ENCODE measurements at places on chromosomes 5 and 9.

DNA sequence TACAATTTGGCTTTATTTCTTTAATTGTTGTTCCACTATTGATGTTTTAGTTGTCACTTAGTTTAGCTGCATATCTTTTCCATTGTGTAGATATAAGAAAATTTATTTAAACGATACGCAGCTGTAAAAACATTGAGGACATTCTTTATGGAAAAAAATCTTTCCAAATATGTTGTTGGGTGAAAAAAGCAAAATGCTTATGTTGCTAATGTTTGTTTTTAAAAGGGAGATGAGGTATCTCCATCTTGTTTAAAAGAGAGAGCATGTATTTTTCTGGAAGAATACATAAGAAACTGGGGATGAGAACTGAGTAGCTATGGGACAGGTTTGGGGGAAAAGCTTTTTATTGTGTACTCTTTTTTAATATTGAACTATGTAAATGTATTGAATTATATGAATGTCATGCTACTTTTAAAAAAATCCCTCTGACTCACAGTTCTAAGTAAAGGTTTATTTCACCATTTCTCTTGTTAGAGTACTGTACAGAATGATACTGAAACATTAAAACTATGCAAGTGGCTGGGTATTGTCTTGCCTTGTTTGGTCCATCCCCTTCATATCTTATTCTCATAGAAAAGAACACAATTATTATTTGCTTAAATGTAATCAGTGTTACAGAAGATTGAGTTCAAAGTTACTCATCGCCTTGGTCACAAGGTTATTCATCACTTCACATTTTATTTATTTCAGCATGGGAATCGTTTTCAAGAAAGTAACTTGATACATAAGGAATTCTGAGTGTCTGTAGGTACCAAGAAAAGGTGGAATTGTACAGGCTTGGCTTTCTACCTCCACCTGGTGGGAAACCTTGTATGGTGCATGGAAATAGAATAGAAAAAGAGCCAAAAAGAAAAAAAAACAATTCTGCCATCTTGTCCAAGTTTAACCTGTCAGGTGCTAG, 85.8 kb downstream of the RIC1 start:
- DNase-seq = no peak

GRCh38 chr5:100560860-100561259, 25.7 kb downstream of the FAM174A start:
- DNase-seq = no peak

DNA sequence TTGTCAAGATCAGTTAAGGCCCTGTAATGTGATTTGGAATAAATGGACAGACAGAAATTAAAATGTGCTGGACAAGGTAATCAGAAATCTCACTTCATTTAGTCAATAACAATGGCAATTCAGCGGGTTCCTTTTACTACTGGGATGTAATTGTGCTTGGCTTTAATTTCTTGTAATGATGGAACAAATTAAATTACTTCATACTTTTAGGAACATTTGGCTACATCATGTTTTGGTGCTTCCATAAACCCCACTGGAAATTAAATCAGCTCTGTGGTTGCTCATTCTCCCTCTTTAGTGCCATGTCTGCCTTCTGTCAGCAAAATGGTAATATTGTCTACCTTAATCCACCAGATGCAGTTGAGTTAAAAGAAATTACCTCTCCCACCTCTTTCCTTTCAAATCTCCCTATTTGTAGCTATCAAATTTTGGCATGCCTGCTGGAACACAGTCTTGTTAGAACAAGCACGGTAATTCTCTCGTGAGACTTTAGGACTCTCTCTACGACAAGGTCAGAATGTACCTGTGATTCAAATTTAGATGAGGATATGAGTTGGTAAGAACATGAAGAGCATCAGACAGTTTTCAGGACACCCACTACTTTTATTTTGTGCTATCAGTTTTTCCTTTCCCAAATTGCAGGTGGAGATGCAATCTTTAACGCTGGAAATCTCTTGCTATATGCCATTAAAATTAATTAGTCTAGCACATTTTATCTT, 476.3 kb downstream of the RAB3C start:
- DNase-seq = no peak

DNA sequence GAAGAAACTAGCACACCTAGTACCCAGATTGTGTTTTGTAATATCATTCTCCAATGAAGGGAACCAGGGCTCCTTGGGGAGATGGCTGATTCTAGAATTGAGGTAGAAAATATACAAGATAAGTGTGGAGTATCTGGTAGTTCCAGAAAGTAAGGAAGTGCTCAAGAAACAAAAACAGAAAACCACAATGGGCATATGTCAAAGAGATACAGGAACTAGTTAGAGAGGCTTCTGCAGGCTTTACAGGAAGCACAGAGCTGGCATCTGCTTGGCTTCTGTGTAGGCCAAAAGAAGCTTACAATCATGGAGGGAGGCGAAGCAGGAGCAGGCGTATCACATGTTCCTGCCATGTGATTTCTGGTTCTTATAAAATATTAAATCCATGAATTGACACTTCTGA, 105.7 kb upstream of the TMEM161B start:
- no peak for DNase-seq

GRCh38 chr5:56147659-56148230, 85.4 kb downstream of the ANKRD55 start:
- DNase-seq = no peak

DNA sequence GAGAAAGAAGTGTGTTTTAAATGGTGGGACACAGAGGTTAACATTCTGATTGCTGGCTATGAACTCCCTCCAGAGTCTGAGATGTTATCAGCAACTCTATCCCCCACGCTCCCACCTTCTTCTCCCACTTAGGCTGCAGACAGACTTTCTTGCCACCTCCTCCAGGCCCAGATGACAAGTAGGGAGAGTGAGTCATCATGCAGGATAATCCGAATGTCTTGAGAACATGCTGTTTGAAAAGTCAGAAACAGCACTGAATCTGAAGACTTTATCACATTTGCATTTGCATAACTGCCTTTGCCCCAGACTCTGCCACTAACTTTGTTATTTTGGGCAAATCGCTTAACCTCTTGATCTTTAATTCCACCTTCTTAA, 139.8 kb downstream of the ESM1 start:
- DNase-seq = no peak

DNA sequence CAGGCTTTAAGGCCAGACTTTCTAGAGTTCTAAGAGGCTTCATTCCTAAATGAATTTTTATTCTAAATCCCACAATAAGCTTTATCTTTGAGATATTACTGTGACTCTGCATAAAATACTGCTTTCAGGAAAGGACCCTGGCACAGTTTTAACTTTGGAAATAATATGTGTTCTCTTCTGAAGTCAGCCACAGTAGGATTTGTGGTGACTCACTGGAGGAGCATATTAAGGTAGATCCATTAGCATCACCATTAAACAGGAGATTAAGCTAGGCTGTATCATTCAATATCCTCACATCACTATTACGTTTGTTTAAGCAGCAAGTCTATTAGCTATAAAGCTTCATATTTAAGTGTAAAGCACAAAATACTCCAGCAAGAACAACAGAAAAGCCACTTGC, 186.1 kb upstream of the IZUMO3 start:
- no peak for DNase-seq

GRCh38 chr5:312845-313244, 8.7 kb upstream of the AHRR start:
- no peak for DNase-seq

DNA sequence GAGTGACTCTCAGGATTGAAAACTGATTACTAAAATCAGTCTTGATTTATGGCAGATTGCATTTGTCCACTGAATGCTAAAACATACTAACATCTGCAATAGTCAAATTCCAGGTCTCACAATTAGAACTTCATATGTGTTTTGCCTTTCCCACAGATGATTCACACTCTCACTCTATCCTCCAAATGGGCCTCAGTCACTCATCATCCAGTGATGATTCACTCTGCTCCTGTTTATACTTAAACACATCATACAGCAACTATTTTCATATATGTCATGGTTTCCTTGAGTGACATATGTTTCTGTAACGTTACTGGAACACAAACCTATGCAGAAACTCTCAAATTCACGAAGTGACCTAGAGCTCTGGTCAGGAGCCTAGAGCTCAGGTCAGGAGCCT, 512.9 kb downstream of the HINT1 start:
- no peak for DNase-seq

DNA sequence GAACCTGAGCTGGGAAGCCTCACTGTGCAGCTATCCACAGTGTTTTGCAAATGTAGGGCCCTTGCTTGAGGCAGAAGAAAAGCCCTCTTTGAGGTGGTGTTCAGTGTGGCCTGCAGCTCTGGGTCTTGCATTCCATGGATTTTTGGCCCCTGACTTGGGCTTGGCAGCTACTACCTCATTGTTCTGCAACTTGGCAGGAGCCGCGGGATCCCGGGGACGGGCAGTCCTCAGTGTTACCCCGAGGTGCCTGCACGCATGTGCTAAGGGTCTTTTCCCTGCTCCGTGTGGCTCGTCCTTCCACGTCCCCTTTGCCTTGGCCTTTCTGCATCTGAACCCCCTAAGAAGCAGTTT, 39.8 kb downstream of the NEK6 start:
- DNase-seq = no peak

GRCh38 chr9:71797266-71797665, 29.0 kb upstream of the CEMIP2 start:
- no peak for DNase-seq

GRCh38 chr5:25416960-25417359, 772.2 kb upstream of the CDH10 start:
- DNase-seq = no peak

DNA sequence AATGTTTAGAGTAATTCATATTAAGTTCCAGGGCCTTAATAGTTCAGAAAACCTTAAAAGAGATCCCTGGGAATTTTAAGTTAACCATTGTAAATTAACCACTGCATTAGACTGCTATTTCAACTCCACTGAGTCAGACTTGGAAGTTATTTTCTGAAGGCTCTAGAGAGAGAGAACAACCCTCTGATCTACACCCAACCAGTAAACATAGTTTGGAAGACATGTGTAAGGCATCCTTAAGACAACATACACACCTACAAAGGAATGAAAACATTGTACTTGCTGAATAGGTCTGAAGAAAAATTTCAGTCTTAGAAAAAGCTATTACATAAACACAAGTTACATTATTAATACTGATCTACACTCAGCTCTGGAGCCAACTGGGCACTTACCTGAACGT, 158.2 kb upstream of the FST start:
- DNase-seq = no peak

DNA sequence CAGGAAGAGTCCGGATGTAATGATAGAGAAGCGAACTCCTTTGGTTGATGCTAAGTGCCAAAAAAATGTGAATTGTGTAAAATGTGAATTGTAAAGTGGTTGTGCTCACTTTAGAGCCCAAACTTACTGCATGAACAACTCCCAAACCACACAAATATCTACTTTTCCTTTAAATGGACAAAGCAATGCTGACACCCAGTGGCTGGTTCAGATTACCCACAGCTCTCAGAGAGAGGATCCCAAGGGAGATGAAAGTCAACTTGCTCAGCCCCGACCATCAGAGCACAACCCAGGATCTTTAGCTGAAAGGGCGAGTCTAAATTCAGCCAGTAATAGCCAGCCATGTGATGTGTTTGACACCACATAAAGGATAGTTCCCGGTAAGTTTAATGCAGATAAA, 133.7 kb downstream of the NMUR2 start:
- no peak for DNase-seq

GRCh38 chr5:140054086-140054689, 11.1 kb upstream of the NRG2 start:
- no peak for DNase-seq

GRCh38 chr9:96555567-96556386, 63.9 kb downstream of the CDC14B start:
- DNase-seq = no peak

DNA sequence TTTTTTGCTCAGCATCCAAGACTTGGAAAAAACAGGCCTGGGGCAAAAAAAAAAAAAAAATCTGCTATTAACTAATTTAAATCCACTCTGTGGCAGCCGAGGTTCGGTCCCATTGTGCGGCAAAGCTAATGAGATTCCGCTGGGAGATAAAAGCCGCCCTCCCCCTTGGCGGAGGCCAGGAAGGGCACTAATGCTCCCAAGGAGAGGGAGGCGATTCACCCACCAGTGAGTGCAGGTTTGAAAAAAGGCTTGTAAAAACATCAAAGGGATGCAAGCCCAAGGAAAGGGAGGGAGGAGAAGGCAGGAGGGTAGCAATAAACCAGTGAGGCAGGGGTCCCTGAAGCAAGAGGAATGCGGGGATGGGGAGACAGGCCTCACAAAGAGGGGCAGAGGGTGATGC, 129.5 kb upstream of the RAPGEF1 start:
- DNase-seq = no peak

Measured in thoracic aorta (tissue), 2 donors.